ENCODE measurements at places on chromosomes 3 and 15. TPM values are rescaled to one million over a fixed set of nuclear protein-coding genes. Genes with fewer than 3 reads are reported as not detected.

NANOGP8 gene
- total RNA-seq: not detected

NEK10 gene
- total RNA-seq: not detected

VWA5B2 gene
- total RNA-seq: 0.32 TPM

SLC51A gene
- not detected for total RNA-seq

PEAK1 gene
- 53.7 TPM for total RNA-seq

GRCh38 chr3:52007291-52007690 is 11.6 kb upstream of the RPL29 start:
- H3K36me3 ChIP-seq: no peaks in the 10 kb centered on the region
- H3K27me3 ChIP-seq: no peaks in the 10 kb centered on the region
- H3K4me3 ChIP-seq: no peak overlapping the region
- H3K27ac ChIP-seq: no peak overlapping the region

GRCh38 chr3:14377838-14378169 is 24.6 kb upstream of the SLC6A6 start:
- no peak overlapping the region for H3K4me3 ChIP-seq
- no peaks in the 10 kb centered on the region for H3K27me3 ChIP-seq
- H3K36me3 ChIP-seq: no peaks in the 10 kb centered on the region
- no peak for DNase-seq

DNA sequence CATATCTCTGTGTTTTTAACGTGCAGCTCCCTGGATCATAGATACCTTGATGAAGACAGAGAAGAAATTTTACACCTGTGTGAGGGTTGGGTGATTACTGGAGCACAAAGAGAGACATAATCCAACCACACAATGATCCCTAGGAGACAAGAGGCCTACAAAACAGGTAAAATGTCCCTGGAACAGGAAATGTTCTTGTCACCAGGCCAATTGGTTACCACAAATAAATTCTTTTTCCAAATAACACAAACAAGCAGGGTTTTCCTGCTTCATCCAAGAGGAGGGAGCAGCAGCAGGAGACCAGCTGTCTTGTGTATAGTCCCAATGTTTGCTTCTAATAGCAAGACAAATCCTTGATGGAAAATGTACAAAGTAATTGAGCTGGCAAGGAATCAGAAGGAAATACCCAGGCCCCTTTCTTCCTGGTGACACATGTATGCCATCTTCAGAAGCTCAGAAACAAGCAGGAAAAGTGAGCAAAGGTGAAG is 1.4 kb downstream of the MGLL start:
- no peak overlapping the region for H3K4me3 ChIP-seq
- peaks cover 9% of the 10 kb centered on the region for H3K36me3 ChIP-seq
- DNase-seq: no peak
- H3K27ac ChIP-seq: peak overlapping the region; percentile 88

- H3K36me3 ChIP-seq: no peaks in the 10 kb centered on the region
- no peaks in the 10 kb centered on the region for H3K27me3 ChIP-seq
- no peak for DNase-seq
- no peak overlapping the region for H3K4me3 ChIP-seq
Observed at GRCh38 chr3:54604495-54604894, 323.4 kb downstream of the LRTM1 start.

- no peak overlapping the region for H3K27ac ChIP-seq
- no peaks in the 10 kb centered on the region for H3K4me1 ChIP-seq
- no peak overlapping the region for H3K4me3 ChIP-seq
- no peaks in the 10 kb centered on the region for H3K27me3 ChIP-seq
- DNase-seq: no peak
Observed at GRCh38 chr15:91488452-91488851, 365.1 kb upstream of the SLCO3A1 start.

DNA sequence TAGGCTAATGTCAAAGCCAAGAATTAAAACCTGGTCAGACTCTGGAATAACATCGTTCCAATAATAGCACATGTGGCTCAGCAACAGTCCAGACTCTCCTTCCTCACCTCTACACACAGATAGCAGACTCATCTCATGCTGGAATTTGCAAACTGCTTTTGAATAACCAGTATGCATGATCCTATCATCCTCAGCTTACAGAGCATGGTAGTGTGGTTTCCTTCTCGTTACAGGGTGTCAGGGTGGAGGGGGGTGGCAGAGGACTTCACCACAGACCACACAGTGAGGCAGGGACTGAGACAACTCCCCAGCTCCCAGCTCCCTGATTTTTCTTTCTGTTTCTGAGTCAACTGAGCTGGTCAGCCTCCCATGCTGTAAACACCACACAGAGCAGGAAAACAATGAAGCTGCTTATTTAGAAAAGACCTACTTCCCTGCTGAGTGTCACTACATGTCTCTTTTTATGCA is 101.6 kb downstream of the RPL22L1 start:
- no peak for DNase-seq
- no peaks in the 10 kb centered on the region for H3K4me1 ChIP-seq
- H3K27me3 ChIP-seq: no peaks in the 10 kb centered on the region
- H3K27ac ChIP-seq: no peak overlapping the region
- H3K4me3 ChIP-seq: no peak overlapping the region

DNA sequence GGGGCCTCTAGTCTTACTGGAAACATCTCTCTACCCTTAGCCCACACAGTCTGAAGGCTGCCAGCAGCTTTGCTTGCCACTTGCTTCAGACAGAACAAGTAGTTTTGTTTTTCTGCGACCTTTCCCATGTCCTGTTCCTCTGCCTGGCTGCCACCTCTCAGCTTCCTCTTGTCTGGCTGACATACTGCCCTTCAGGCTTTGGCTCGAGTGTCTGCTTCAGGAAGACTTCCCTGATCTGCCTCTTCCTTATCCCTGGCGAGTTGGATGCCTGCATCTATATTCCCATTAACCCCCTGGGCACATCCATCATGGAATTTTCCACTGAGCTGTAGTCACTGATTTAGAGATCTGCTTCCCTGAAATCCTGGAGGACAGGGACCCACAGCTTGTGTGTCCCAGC is 25.1 kb upstream of the CPNE9 start:
- H3K27ac ChIP-seq: no peak overlapping the region
- peaks cover 99% of the 10 kb centered on the region for H3K36me3 ChIP-seq

DNA sequence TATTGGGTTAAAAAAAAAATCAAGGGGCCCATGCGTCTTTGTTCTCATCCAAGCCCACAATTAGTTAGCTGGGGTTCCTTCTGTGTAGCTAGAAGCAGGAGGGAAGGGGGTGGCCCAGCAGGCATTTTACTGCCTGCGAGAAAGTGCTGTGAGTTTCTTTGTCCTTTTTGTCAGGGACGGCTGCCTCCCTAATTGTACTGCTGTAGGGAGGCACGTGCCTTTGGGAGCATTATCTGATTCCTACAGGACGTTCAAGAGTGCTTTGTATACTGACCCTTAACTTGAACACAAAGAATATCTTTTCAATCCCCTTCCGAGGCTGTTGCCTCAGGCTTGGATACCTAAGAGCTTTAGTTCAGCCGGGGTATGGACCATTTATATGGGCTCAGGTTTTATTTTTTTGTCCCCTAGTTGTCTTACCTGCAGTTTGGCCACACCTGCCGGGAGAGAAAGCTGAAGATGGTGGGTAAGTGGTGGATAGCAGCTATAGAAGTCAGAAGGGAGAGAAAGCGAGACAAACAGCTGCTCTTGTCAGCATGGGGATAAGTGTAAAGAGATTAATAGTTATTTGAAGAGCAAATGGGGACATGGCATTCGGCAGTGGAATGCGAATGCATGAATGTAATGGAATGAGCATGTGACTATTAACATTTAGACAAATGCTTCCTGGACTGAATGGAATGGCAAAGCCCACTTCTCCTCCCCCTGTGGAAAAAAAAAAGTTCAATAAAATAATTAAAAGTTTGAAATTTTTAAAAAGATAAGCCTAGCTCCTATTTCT is 175.2 kb downstream of the TP63 start:
- no peak for DNase-seq
- H3K36me3 ChIP-seq: no peaks in the 10 kb centered on the region
- no peak overlapping the region for H3K27ac ChIP-seq
- no peak overlapping the region for H3K4me3 ChIP-seq
- no peaks in the 10 kb centered on the region for H3K27me3 ChIP-seq

GRCh38 chr15:92018535-92019239 is 165.2 kb downstream of the SLCO3A1 start:
- no peak overlapping the region for H3K27ac ChIP-seq
- DNase-seq: no peak
- H3K36me3 ChIP-seq: no peaks in the 10 kb centered on the region
- peaks cover 14% of the 10 kb centered on the region for H3K4me1 ChIP-seq
- H3K4me3 ChIP-seq: no peak overlapping the region
- no peaks in the 10 kb centered on the region for H3K27me3 ChIP-seq

DNA sequence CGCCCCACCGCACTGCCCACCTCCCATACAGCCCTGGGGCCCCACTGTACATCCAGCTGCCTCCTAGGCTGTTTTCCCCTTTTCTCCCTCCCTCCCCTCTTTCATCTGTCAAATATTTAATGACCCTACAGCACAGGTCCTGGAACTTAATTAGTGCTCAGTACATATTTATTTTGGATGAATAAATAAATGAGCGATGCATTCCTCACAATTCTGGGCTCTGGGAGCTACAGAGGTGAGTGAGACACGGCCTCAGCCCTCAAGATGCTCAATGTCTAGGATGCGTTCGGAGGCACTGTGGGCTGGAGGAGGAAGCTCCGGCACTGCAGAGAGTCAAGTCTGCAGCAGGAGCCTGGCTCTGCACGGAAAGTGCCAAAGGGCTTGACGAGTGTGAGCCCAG is 175.0 kb downstream of the FAM43A start:
- H3K36me3 ChIP-seq: no peaks in the 10 kb centered on the region
- H3K27me3 ChIP-seq: no peaks in the 10 kb centered on the region
- H3K4me1 ChIP-seq: no peaks in the 10 kb centered on the region

GRCh38 chr3:12495749-12496452 is 11.6 kb downstream of the TSEN2 start:
- no peak overlapping the region for H3K27ac ChIP-seq
- no peaks in the 10 kb centered on the region for H3K27me3 ChIP-seq
- no peak for DNase-seq
- peaks cover 32% of the 10 kb centered on the region for H3K36me3 ChIP-seq
- no peaks in the 10 kb centered on the region for H3K4me1 ChIP-seq

All from ascending aorta (tissue), 2 donors.